BJ (cell line): ENCODE measurements at places on chromosomes 2 and 18.

- no peak for DNase-seq
Observed at GRCh38 chr18:33014060-33014796, 241.4 kb upstream of the KLHL14 start.

GRCh38 chr18:48467231-48467630 lies 58.0 kb upstream of the ZBTB7C start:
- no peak for DNase-seq

GRCh38 chr2:238703053-238703415 lies 144.9 kb upstream of the TWIST2 start:
- DNase-seq, result no peak

- DNase-seq, result no peak
Observed at GRCh38 chr2:120634533-120634932, 101.1 kb upstream of the GLI2 start.

DNA sequence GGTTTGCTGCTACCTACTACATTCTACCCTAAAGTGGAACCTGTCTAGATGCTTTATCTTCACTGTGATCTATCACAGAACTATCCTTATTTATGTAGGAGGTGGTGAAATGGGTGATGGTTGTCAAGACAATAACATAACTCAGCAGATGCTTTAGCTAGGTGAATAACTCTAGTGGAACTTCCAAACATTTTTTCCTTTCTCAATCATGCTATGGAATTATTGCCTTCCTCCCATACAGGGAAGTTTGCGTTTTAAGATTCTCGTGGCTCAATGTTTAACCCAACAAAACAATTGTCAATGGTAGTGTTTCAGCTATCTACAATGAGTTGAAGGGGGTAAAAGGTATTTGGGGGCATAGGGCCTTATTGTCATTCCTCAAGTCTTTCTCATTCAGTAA lies 82.6 kb upstream of the GLI2 start:
- DNase-seq, result no peak

DNA sequence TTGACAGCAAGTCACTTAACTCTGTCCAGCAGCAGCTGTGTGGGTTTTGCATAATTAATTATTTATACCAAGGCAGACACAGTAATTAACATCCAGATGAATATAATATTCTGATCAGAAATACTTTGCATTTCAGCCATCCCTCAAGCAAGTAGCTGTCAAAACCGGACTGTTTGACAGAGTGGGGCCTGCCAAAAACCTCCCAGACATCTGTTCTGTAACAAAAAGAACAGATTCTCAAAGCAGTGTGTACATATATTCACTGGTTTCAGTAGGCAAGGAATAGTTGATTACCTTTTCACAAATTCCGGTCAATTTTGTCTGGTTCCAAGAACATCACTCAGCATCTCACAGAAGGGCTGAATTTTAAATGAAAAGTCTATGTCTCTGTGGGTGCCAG lies 291.6 kb downstream of the CMPK2 start:
- DNase-seq, result no peak

- no peak for DNase-seq
Observed at GRCh38 chr2:241158546-241158900, 8.3 kb downstream of the PPP1R7 start.

GRCh38 chr2:59532808-59533207 lies 1020.6 kb downstream of the BCL11A start:
- DNase-seq, result no peak

GRCh38 chr2:20213651-20214565 lies 11.0 kb downstream of the SDC1 start:
- no peak for DNase-seq

GRCh38 chr2:215405722-215406581 lies 29.9 kb downstream of the FN1 start:
- DNase-seq, result no peak
